Mucosa of gallbladder (tissue), 1 donor: ENCODE measurements at places on chromosomes 5 and 9.

GRCh38 chr5:3656803-3657202, 61.2 kb downstream of the IRX1 start:
- no peak for DNase-seq

- no peak for DNase-seq
These were observed 36.0 kb downstream of the PSD2 start for GRCh38 chr5:139831624-139832023.

GRCh38 chr9:75064307-75065025, 23.5 kb downstream of the NMRK1 start:
- DNase-seq: no peak

DNA sequence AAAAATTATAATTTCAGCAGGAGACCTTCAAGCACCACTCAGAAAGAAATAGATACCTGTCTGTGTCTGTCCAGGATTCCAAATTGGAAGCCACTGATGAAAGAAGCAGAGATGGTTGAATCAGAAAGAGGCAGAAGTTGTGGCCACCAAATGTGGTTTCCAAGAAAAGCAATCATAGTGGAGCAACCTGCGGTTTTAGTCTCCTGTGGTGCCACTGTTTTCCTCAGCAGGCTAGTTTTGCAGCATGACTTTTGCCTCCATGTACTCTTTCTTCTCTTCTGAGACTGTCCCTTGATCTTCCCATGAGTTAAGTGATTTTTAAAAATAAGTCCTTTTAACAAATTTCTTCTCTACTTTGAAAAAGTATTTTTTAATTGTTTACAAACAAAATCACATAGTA, 535.8 kb downstream of the CYLC2 start:
- no peak for DNase-seq

GRCh38 chr9:34025062-34025461, 23.6 kb downstream of the UBAP2 start:
- DNase-seq: no peak
